ENCODE measurements at places on chromosomes 16 and 17.

DNA sequence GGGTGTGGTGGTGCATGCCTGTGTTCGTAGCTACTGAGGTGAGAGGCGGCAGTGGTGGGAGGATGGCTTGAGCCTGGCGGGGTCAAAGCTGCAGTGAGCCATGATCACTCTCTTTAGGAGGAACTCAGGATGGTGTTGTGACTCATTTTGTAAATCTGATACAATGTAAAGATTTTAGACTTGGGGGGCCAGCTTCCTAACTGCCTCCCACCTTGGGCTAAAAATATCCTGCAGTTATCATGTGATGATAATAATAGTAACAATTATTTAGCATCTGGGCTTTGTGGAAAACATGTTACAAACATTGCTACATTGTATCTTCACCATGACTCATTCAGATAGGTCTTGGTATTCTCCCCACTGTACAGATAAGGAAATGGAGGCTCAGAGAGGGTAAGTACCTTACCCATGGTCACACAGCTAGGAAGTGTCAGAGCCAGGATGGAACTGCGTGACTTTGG, 7.4 kb downstream of the CTNS start:
- no peak for DNase-seq

GRCh38 chr16:81803332-81803731, 24.2 kb downstream of the PLCG2 start:
- DNase-seq: no peak

GRCh38 chr17:28261219-28261618, 57.8 kb upstream of the TMEM97 start:
- no peak for DNase-seq

DNA sequence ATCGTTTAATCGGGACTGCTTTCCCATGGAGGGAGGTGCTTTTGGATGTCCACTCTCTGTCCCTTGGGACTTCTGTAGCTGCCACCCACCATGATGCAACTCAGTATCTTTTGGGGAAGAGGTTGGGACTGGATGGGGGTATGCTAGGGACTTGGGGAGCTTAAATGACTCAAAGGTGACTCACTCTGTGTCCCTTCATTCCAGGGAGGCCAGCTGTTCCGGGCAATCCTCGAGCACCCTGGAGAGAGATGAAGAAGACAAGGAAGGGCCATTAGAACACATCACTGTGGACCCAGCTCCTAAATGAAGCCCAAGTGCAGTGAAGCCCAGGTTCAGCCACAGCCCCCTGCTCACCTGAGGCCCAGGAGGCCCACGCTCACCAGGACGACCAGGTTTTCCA, 4.6 kb downstream of the COL1A1 start:
- peak; percentile 59 for DNase-seq

- no peak for DNase-seq
Measured at GRCh38 chr17:3157218-3157617, 29.9 kb upstream of the OR1G1 start.

DNA sequence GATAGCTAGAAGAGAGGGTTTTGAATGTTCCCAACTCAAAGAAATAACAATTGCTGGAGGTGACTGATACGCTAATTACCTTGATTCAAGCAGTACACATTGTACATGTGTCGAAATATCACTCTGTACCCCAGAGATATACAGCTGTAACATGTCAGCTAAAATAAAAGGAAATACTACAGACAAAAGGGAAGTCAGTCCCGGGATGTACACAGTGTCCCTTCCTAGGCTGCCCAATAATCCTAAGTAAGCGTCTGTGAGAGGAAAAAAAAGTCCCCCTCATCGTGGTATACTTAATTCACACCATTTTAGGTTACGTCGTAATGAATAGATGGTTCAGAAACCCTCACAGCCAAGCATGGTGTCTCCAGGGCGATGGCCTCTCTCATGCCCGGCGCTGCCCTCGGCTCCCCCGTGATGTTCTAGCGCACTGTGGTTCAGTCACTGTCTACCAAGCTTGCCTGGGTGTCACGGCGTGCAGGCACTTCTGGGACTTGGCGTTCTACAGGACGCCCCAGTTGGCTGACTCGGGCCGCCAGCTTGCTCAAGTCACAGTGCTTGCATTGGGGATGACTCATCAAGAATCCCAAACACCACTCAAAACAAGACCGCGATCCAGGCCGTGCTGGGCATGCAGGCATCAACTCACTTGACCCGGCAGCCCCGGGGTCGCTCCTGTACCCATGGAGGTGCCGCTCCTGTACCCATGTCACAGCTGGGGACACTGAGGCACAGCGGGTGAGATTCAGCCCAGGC, 27.6 kb downstream of the CCDC40 start:
- DNase-seq: peak; percentile 78

- DNase-seq: no peak
Measured at GRCh38 chr16:81526935-81527334, 82.3 kb downstream of the CMIP start.
